ENCODE measurements at places on chromosomes 5 and 9.

DNA sequence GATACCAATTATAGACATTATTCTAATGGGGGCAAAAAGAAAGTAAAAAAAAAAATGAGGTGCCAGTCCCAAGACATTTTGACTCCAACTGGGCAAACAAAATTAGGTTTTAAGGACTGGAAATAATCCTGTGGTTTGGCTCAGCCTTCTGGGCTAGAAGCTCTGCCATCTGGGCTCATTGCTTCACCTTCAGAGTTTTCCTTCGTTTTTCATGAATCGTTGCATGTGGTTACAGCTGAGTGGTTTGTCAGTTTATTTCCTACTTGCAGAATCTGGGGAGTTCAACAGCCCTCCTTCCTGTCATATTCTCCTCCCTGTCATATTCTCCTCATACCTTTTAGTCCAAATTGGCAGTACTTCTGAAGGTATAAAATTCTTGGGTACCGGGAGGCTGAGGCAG is 12.0 kb downstream of the UGT3A2 start:
- no peak for DNase-seq

GRCh38 chr9:135039266-135039870 is 48.1 kb upstream of the OLFM1 start:
- no peak for DNase-seq

DNA sequence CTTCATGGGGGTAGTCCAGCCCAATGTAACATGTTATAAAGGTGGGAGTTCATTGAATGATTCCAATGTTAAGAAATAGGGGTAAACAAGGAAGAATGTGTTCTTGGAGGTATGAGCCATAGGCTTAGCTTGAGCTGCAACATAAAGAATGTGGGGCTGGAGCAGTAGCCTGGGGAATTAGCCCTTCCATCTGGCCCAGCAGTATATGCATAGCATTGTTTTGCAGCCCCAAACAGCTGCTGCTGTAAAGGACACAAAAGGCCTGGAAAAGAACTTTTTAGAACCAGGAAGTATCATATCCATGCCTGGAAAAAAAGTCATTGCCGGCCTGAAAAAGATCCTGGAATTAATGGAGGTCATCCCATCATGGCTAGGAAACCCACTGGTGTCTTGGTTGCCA is 55.8 kb upstream of the SMARCA2 start:
- DNase-seq = no peak

- no peak for DNase-seq
Measured at GRCh38 chr9:132606066-132606465, 23.7 kb downstream of the BARHL1 start.

DNA sequence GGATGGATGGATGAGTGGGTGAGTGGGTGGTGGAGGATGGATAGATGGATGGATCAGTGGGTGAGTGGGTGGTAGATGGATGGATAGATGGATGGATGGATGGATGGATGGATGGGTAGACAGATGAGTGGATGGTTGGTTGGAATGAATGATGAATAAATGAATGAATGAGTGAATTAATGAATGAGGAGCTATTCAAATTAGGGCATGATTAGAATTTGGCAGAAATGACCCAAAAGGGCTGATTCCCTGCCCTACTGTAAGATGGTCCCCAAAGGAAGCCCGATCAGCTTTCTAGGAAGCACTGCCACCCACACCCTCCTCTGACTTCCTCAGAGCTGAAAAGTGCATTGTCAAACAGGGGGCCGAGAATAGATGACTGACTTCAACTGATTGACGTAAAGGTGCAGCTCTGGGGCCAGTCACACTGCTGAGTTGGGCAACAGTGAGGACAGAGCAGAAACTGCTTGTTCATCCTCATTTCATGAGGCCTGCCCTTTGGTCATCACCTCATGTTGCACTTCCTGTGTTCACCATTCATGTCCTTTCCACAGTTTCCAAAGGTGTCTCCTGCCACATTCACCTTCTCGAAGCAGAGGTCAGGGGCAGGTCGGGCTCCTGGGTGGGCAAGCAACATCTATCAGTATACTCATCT is 34.3 kb downstream of the NIPAL4 start:
- DNase-seq = no peak

DNA sequence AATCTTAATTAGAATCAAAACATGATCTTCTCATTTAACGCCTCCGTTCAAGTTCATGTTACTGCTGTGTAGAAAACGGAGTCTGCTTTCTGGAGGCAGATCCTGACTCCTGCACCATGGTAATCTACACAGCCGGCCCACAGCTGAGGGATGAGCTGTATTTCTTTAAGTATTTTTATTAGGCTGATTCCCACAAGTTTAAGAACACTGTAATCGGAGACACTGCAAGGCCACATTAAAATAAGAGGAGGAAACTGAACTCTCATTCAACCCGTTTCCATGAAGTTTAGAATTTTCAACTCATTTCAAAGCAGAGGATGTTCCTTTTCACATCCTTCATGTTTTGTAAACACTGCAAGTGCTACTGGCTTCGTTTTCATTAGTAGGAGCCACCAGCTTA is 372.2 kb downstream of the NFIB start:
- no peak for DNase-seq

- DNase-seq = no peak
Measured at GRCh38 chr5:120158211-120158610, 305.9 kb upstream of the PRR16 start.

DNA sequence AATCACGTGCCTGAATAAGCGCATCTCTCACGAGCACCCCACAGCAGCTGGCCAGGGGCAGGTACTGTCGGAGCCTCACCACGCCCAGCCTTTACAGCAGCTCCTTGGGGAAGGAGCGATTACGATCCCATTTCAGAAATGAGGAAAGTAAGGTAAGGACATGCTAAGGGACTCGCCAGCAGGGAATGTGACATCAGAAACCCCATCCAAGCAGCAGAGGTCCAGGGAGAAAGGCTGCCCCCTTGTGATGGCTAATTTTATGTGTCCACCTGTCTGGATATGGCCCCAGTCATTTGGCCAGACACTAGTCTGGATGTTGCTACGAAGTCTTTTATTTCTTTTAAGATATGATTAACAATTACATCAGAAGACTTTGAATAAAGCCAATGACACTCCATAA is 77.3 kb downstream of the UBE2QL1 start:
- peak; percentile 45 for DNase-seq

DNA sequence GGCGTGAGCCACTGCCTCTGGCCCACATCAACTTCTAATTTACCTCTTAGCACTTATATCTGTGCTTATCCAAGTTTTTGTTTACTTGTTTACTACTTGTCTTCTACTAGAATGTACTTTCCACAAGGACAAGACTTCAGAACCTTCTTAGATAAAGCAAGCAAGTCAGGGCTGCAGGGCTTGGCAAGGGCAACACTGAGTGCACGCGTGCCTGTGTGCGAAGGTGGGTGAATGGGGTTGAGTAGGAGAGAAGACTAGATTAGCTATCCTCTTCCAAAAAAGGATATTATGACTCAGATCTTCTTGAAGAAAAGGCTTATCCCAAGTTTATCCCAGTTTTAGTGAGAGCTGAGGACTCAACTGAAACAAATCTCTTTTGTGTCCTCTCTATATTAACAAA is 19.3 kb downstream of the AK3 start:
- no peak for DNase-seq

- no peak for DNase-seq
Measured at GRCh38 chr5:112411903-112412302, 7.2 kb downstream of the EPB41L4A start.

GRCh38 chr5:31781772-31782171 is 142.8 kb downstream of the PDZD2 start:
- DNase-seq = no peak

DNA sequence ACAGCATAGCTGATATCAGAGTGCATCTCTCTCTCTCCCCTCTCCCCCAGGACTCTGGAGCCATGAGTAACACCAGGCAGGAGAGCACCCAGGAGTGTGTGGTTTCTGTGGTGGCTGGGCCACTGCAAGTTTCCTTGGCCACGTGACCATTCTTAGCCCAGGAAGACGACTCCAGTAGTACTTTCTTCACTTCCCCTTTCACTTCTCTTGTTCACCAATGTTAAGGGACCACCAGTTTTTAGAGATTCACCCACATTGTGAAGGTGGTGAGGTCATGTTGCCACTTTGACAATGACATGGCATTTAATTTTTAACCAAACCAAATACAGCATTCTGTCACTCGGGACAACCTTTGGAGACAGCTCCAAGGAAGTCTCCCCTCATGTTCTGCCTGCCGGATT is 17.9 kb upstream of the DAPK1 start:
- DNase-seq = no peak

DNA sequence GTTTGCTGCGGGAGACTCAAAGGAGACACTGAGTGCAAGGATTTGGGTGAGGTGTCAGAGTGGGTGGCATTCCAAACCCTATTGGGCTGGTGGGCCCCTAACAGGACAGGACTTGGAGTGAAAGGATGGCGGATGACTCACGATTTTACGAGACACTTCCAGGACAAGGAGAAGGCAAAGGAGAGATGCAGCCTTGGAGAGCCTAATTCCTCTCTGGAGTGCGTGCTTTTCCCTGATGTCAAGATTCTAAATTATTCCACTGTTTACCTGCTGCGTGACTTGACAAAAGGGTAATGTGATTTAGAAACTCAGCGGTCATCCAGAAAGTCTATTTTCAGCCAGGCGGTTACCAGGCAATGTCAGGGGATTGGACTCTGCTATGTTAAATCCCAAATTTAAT is 41.6 kb upstream of the CD180 start:
- DNase-seq = no peak

DNA sequence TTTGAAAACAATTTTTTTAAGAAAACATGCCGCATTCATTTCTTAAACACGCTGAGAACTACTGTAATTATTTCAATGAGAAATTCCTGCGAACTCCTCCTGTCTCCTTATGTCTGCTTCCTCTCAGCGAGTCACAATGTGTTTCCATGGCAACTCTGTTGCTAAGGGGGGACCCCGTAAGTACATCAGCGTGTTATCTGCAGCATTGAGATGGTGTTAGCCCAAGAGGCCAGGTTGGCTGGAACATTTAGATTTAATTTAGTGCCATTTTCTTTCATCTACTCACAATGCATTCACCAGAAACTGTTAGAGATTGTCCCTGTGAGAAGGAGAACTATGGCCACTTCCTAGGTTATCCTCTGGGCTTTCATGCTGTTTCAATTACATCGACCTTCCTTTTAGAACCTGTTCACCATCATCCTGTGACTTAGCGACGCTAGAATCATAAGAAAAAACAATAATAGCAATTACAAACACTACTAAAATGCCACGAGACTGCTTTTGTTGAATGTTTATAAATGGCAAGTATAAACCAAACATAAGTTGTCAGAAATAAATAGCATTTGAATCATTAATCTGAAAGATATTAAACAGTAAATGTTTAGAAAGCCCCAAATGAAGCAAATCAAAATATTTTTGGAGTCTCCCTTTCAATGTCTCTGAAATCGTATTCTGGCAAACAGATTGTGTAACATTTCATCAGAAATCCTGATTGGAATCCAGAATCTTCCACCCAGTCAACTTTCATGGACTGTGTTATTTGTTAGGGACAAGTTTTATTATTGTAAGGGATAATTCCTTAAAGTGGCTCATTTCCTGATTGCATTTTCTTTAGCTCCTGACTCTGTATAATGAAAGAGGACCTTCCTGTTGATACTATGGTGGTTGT is 39.7 kb upstream of the SHC3 start:
- DNase-seq = no peak

- DNase-seq = no peak
Measured at GRCh38 chr5:156481741-156482140, 154.8 kb downstream of the SGCD start.
